ENCODE measurements at places on chromosomes 4 and X. TPM values are rescaled to one million over a fixed set of nuclear protein-coding genes. Genes with fewer than 3 reads are reported as not detected.
A peak's percentile ranks its signal among the peaks of the same experiment; 100 is the strongest.

The ADH1B gene
- total RNA-seq: not detected

- no peak overlapping the region for H3K4me3 ChIP-seq
- DNase-seq: no peak
- H3K36me3 ChIP-seq: peaks cover 29% of the 10 kb centered on the region
- H3K27me3 ChIP-seq: no peaks in the 10 kb centered on the region
- no peak overlapping the region for H3K27ac ChIP-seq
These were observed 6.6 kb downstream of the ANKRD17 start for GRCh38 chr4:73252001-73252400.

The MAGEE1 gene
- total RNA-seq: 7.5 TPM

The TMEM271 gene
- not detected for total RNA-seq

GRCh38 chrX:71302461-71303213 is 1.1 kb downstream of the ITGB1BP2 start:
- DNase-seq: no peak
- peaks cover 24% of the 10 kb centered on the region for H3K36me3 ChIP-seq
- H3K27ac ChIP-seq: peak overlapping the region; percentile 73
- H3K4me1 ChIP-seq: peaks cover 14% of the 10 kb centered on the region
- no peaks in the 10 kb centered on the region for H3K27me3 ChIP-seq
- H3K4me3 ChIP-seq: peak overlapping the region; percentile 9

DNA sequence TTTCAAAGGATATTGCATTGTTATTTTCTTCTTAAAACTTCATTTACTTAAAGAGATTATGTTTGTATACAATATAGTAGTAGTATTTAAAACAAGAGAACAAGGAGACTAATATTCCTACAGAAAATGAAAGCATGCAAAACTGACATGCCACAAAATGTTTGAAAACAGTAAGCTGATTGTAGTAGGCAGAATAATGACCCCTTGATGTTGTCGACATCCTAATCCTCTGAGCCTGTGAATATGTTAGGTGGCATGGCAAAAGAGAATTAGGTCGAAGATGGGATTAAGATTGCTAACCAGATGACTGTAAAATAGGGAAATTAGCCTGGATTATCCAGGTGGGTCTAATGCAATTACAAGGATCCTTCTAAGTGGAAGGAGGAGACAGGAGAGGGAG is 522.2 kb upstream of the NR3C2 start:
- no peaks in the 10 kb centered on the region for H3K4me1 ChIP-seq
- no peaks in the 10 kb centered on the region for H3K36me3 ChIP-seq
- no peaks in the 10 kb centered on the region for H3K27me3 ChIP-seq
- DNase-seq: no peak
- no peak overlapping the region for H3K27ac ChIP-seq
- H3K4me3 ChIP-seq: no peak overlapping the region

- H3K27me3 ChIP-seq: no peaks in the 10 kb centered on the region
- no peak overlapping the region for H3K27ac ChIP-seq
- H3K4me1 ChIP-seq: peaks cover 22% of the 10 kb centered on the region
- H3K4me3 ChIP-seq: no peak overlapping the region
These were observed 13.0 kb downstream of the SH3BP2 start for GRCh38 chr4:2805712-2806389.
